Cardiac fibroblast (primary cell): ENCODE measurements at places on chromosomes 1 and 21.

GRCh38 chr1:63931468-63931867 is 157.7 kb downstream of the ROR1 start:
- DNase-seq, result peak; percentile 57

DNA sequence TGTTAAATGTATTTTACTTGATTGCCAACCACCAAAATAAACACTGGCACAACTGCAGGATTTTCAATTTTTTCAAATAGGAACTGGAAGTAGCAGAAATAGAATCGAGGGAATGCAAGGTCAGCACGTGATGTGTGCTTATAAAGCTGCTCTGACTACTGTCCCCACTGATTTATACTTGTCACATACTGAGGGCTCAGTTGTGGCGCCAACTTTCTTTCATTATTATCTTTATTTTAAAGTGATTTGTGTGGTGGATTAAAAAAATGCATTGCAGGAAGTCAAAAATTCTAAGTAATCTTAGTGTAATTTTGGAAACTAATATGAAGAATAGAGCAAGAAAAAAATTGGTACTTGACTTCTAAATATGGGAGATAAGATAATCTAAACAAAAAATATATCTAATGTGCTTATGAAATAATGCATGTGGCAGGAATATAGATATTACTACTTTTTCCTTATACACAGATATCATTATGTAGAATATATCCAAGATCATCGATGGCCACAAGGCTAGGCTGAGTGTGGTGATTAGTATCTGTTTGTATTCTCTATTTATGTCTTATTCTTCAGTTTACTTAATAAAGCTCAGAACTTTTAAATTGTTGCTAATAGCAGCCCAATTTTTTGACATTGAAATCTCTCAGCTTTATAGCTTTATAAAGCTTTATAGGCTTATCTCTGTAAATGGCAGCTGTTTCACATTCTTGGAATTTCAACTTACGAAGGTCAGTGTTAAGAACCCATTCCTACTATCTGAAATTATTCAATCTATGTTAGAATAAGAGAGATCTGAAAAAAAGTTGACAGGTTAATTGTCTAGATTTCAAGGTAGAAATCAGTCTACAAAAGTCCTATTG is 404.5 kb upstream of the ADAMTS5 start:
- peak; percentile 45 for DNase-seq

DNA sequence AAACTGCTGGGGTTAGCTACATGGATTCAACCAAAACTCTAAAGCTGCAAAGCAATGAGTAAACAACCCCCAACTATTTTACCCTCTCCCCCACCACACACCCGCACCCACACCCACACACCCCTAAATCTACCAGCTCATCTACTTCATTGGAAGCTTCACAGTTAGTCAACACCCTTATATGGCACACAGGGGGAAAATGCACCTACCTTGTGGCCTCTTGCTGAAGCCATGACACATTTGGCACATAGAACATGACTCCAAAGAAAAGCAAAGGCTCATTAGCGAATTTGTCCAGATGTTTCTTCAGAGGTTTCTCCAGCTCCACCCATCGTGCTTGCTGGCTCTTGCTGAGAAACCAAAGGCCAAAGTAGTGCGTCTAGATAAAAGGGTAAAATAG is 99.8 kb downstream of the PTPN14 start:
- no peak for DNase-seq

DNA sequence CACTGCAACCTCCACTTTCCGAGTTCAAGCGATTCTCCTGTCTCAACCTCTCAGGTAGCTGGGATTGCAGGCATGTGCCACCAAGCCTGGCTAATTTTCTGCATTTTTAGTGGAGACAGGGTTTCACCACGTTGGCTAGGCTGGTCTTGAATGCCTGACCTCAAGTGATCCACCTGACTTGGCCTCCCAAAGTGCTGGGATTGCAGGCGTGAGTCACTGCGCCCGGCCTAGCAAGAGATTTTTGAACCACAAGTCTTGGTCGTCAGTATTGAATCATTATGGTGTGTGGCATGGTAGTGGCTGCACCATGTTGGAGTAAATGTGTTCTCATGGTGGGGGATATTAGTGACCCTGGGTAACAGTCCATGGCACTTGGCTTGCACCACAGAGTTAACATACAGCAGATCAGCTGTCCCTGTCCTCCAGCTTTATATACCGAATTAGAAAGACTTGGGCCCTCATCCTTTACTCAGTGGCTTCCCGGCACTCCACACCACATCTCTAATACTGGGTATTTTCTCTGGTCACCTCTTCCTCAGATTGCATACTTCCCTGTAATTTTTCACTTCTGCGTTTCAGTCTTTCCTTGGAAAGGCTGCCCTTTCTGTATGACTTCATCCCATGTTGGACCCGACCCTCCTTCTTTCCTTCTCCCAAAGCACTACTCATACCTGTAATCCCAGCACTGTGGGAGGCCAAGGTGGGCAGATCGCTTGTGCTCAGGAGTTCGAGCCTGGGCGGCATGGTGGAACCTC is 25.1 kb downstream of the AK4 start:
- DNase-seq, result no peak

- DNase-seq, result no peak
Measured at GRCh38 chr1:160800142-160800541, 4.2 kb downstream of the LY9 start.

DNA sequence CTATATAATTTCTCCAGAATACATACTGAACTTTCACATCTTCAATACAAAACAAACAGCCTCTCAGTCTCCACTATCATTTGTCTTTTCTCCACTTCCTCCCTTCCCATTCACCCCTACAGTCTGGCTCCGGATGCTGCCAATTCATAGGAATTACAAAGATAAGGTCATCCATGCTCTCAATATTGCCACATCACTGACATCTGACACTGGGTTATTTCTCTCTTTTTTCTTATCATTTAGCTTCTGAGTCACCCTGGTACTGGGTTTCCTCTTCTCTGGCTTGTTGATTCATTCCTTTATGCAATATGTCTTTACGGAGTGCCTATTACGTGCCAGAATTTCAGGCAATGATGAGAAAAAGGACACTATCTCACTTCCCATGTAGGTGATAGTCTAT is 3.1 kb upstream of the SH3BP5L start:
- peak; percentile 81 for DNase-seq

DNA sequence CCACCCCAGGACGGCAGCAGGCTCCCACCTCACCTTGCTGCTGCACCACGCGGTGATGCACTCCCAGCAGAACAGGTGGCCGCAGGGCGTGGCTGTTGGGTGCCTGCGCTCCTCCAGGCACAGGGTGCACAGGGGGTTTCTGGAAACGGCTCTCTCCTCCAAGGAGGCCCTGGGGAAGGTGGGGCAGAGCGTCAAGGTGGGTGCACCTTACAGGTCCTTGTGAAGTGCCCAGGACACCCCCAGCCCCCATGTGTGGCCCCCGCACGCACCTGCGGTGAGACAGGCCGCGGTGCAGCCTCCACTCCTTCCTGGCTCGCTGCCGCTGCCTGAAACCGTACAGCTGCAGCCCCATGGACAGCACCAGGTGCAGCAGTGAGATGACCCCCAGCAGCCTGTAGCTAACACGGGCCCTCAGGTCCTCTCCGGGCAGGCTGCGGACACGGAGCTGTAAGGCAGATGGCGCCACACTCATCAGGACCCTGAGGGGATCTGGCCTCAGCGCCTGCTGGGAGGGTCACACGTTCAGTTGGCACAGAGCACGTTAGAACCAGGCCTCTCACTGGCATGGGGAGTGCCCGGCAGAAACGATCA is 5.8 kb downstream of the PEX10 start:
- no peak for DNase-seq
